GM23248 (cell line): ENCODE measurements at places on chromosomes 12 and 14. TPM values are rescaled to one million over a fixed set of nuclear protein-coding genes. Genes with fewer than 3 reads are reported as not detected.

GRCh38 chr14:72845683-72846082 is 48.2 kb downstream of the DPF3 start:
- peaks cover 9% of the 10 kb centered on the region for H3K4me1 ChIP-seq
- no peak overlapping the region for H3K4me3 ChIP-seq
- no peaks in the 10 kb centered on the region for H3K36me3 ChIP-seq
- DNase-seq, result no peak
- no peaks in the 10 kb centered on the region for H3K27me3 ChIP-seq

DNA sequence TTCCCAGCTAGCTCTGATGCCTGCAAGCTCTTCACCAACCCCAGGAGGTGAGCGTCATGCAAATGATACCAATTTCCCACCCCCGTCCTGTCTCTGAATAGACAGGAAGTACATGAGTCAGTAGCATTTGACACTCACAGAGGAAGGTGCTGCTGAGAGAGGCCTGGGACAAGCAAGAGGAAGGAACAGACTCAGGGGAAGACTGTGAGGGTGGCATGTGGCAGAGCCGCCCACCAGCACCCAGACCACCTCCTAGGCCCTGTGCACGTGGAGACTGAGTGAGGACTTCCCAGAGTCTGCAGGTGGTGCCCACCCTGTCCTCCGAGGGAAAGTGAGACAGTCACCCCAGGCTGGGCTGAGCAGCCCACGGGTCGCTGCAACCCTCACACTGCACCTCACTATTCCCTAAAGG is 199.5 kb upstream of the SFSWAP start:
- H3K27me3 ChIP-seq, result no peaks in the 10 kb centered on the region
- DNase-seq, result peak; percentile 70
- no peaks in the 10 kb centered on the region for H3K36me3 ChIP-seq
- no peak overlapping the region for H3K27ac ChIP-seq
- H3K4me3 ChIP-seq, result no peak overlapping the region

GRCh38 chr14:23550812-23551265 is 726 bp downstream of the ZFHX2 start:
- DNase-seq, result peak; percentile 45
- peak overlapping the region; percentile 73 for H3K4me3 ChIP-seq
- H3K27ac ChIP-seq, result no peak overlapping the region
- no peaks in the 10 kb centered on the region for H3K27me3 ChIP-seq

GRCh38 chr12:64625243-64626077 is 15.2 kb downstream of the RASSF3 start:
- peak overlapping the region; percentile 64 for H3K4me3 ChIP-seq
- H3K36me3 ChIP-seq, result no peaks in the 10 kb centered on the region
- peak overlapping the region; percentile 84 for H3K27ac ChIP-seq
- H3K4me1 ChIP-seq, result peaks cover 33% of the 10 kb centered on the region
- DNase-seq, result peak; percentile 86

- DNase-seq, result peak; percentile 43
- no peak overlapping the region for H3K4me3 ChIP-seq
These were observed 319.0 kb downstream of the FOXG1 start for GRCh38 chr14:29085546-29085945.

SLC41A2 gene
- total RNA-seq, result 29.6 and 34.5 TPM in 2 replicates

DNA sequence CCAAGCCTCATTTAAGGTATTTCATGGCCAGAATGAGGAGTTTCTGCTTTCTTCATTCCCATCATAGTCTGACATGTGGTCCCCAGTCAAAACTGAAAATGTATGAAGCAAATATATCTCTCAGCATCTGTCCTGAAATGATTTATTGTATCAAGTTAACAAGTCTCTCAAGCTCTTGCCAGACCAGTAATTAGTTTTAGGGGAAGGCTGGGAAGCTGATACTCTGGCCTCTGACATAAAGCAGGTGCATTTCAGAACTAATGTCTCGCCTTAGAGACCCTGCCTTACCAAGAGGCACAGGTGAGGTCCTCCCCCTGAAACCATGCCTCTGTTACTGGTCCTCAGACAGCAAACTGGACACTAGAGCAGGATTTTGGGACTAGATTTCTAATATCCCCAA is 266.5 kb downstream of the SLC15A4 start:
- H3K27me3 ChIP-seq, result no peaks in the 10 kb centered on the region
- H3K4me1 ChIP-seq, result no peaks in the 10 kb centered on the region
- H3K27ac ChIP-seq, result no peak overlapping the region
- no peak overlapping the region for H3K4me3 ChIP-seq
- H3K36me3 ChIP-seq, result no peaks in the 10 kb centered on the region
- no peak for DNase-seq

DNA sequence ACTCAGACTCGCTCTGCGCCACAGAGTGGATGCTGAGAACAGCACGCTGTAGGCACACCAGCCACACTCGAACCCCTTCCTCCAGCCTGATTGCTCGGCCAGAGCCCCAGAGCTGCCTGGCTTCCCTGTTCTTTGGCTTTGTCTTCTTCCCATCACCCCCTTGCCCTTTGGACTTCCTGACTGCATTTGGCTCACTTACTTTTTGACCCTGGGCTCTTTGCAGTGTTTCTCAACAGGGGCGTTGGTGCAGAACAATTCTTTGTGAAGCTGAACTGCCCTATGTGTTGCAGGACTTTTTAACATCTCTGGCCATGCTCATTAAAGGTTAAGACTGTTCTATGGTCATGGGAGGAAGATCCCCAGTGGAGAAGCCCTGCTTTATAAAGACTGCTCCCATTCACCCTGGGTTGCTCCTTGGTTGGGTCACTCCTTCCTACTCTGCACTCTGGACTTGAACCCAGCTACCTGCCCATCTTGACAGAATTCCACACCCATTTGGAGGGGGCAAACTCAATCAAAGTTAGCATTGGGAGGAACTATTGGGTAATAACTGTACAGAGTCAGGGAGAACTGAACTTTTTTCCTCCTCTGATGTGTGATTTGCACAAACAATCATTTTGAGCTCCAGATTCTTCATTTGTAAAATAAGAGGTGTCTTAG is 127.7 kb upstream of the PLEKHG7 start:
- H3K36me3 ChIP-seq, result no peaks in the 10 kb centered on the region
- DNase-seq, result no peak
- H3K4me1 ChIP-seq, result peaks cover 10% of the 10 kb centered on the region

DNA sequence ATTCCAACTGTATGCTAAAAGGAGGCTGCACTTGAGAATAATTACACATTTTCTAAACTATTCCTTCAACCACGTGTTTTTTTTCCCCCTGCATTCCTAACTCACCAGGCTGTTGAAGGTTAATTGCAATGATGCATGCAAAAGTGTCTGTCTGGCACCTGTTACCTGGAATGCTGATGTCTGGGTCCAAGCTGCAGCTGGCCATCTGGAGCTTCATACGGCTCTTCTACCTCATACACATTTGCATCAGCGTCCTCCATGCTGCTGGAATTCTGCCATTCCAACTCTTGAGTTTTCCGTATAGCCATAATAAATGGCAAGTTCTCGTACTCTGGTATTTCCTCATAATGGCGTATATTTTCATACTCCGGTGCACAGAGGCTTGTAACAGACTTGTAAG is 8.6 kb downstream of the FGD6 start:
- H3K36me3 ChIP-seq, result no peaks in the 10 kb centered on the region
- H3K27ac ChIP-seq, result no peak overlapping the region
- no peaks in the 10 kb centered on the region for H3K27me3 ChIP-seq
- peaks cover 26% of the 10 kb centered on the region for H3K4me1 ChIP-seq
- H3K4me3 ChIP-seq, result no peak overlapping the region

MIPOL1 gene
- 5.8 and 5.9 TPM in 2 replicates for total RNA-seq

IFNG gene
- not detected in 2 replicates for total RNA-seq

DNA sequence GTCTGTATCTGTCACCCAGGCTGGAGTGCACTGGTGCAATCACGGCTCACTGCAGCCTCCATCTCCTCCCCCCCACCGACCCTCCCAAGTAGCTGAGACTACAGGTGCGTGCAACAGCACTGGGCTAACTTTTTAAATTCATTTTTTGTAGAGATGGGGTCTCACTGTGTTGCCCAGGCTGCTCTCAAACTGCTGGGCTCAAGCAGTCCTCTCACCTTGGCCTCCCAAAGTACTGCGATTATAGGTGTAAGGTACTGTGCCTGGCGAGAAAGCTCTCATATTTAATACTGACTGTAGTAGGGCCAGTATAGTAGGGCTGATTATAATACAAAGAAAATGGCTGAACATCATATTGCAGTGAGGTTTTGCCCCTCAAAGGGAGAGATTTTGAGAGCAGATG is 2.4 kb downstream of the RIC8B start:
- H3K36me3 ChIP-seq, result no peaks in the 10 kb centered on the region
- H3K27ac ChIP-seq, result no peak overlapping the region
- H3K4me3 ChIP-seq, result no peak overlapping the region

- no peaks in the 10 kb centered on the region for H3K4me1 ChIP-seq
- no peak for DNase-seq
- no peak overlapping the region for H3K4me3 ChIP-seq
- no peak overlapping the region for H3K27ac ChIP-seq
- H3K36me3 ChIP-seq, result no peaks in the 10 kb centered on the region
- H3K27me3 ChIP-seq, result no peaks in the 10 kb centered on the region
These were observed 150.7 kb downstream of the CAND1 start for GRCh38 chr12:67419810-67420209.

DNA sequence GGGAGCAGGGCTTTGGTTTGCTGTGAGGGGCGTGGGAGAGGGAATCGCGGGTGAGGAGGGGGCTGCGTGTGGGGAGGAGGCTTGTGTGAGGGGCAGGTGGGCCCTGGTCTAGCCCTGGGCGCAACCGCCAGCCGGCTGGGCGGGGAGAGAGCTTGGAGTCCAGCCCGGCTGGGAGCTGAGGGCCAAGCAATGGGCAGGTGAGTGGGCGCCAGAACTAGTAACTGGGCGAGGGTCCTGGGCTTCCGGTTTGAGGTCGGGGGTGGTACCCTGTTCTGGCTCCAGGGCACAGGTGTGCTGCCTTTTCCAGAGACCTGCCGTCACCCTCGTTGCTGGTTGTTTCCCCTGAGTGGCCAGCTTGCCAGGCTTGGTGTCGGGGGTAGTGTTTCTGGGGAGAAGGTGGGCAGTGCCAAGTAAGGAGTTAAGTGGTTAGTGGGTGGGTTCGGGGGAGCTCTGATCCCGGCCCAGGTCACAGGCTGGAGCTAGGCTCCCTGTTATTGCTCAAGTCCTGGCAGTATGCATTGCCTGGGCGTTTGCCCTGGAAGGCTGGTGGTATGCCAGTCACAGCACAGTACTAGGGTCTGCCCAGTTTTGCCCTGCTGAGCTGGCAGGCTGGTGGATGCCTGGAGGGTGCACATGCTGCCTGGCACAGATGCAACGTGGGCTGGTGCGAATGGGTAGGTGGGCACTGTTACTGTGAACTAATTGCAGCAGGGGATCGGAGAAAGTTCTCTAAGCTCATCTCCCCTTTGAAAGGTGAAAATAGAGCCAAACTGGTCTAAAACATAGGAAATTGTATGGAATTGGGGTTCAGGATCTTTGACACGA is 683 bp downstream of the CIPC start:
- H3K36me3 ChIP-seq, result no peaks in the 10 kb centered on the region
- no peaks in the 10 kb centered on the region for H3K27me3 ChIP-seq
- DNase-seq, result peak; percentile 57
- H3K4me1 ChIP-seq, result peaks cover 18% of the 10 kb centered on the region
- H3K27ac ChIP-seq, result peak overlapping the region; percentile 64
- H3K4me3 ChIP-seq, result peak overlapping the region; percentile 88

- H3K4me1 ChIP-seq, result peaks cover 12% of the 10 kb centered on the region
- peaks cover 29% of the 10 kb centered on the region for H3K27me3 ChIP-seq
- H3K27ac ChIP-seq, result no peak overlapping the region
- H3K4me3 ChIP-seq, result peak overlapping the region; percentile 69
- DNase-seq, result peak; percentile 47
These were observed 227.7 kb upstream of the CRY1 start for GRCh38 chr12:107320929-107321631.

RIMBP2 gene
- not detected in 2 replicates for total RNA-seq

GRCh38 chr12:25819691-25820090 is 138.8 kb upstream of the RASSF8 start:
- no peaks in the 10 kb centered on the region for H3K36me3 ChIP-seq
- H3K27me3 ChIP-seq, result no peaks in the 10 kb centered on the region
- no peak overlapping the region for H3K4me3 ChIP-seq
- no peak overlapping the region for H3K27ac ChIP-seq
- no peak for DNase-seq

GRCh38 chr14:88346048-88346639 is 23.1 kb upstream of the KCNK10 start:
- no peak for DNase-seq
- H3K27ac ChIP-seq, result no peak overlapping the region
- H3K36me3 ChIP-seq, result no peaks in the 10 kb centered on the region
- H3K4me3 ChIP-seq, result no peak overlapping the region
- no peaks in the 10 kb centered on the region for H3K4me1 ChIP-seq
